ENCODE measurements at places on chromosomes 13 and 19. TPM values are rescaled to one million over a fixed set of nuclear protein-coding genes. Genes with fewer than 3 reads are reported as not detected.

Gene RNF225
- 0.17 TPM for total RNA-seq

Gene ZNF317
- total RNA-seq: 13.0 TPM

Gene AMER2
- under 0.01 TPM for total RNA-seq

Gene SLC6A16
- 0.09 TPM for total RNA-seq

Gene SEMA6B
- 0.32 TPM for total RNA-seq

Gene ZNF556
- not detected for total RNA-seq

Gene ZNF829
- 2.1 TPM for total RNA-seq

Gene TMC4
- 0.43 TPM for total RNA-seq

Gene NCAN
- under 0.01 TPM for total RNA-seq

Gene KCTD12
- 46.6 TPM for total RNA-seq

Gene BRME1
- not detected for total RNA-seq

Gene FBN3
- not detected for total RNA-seq

Gene REX1BD
- total RNA-seq: 57.2 TPM

Gene TJP3
- total RNA-seq: under 0.01 TPM

Gene STXBP2
- 16.7 TPM for total RNA-seq

Gene ZNF135
- total RNA-seq: 6.1 TPM

Gene PRKCG
- total RNA-seq: 0.17 TPM

Gene TIMM50
- 37.1 TPM for total RNA-seq

Data from bronchial smooth muscle cell (primary cell).